Activated CD8-positive, alpha-beta memory T cell treated with anti-CD3 and anti-CD28 coated beads for 1 hour (primary cell): ENCODE measurements at places on chromosomes 16 and 17.

- DNase-seq: no peak
These were observed 522 bp upstream of the VEZF1 start for GRCh38 chr17:57988301-57989250.

- DNase-seq: no peak
These were observed 8.6 kb downstream of the TBC1D26 start for GRCh38 chr17:15740570-15741120.

DNA sequence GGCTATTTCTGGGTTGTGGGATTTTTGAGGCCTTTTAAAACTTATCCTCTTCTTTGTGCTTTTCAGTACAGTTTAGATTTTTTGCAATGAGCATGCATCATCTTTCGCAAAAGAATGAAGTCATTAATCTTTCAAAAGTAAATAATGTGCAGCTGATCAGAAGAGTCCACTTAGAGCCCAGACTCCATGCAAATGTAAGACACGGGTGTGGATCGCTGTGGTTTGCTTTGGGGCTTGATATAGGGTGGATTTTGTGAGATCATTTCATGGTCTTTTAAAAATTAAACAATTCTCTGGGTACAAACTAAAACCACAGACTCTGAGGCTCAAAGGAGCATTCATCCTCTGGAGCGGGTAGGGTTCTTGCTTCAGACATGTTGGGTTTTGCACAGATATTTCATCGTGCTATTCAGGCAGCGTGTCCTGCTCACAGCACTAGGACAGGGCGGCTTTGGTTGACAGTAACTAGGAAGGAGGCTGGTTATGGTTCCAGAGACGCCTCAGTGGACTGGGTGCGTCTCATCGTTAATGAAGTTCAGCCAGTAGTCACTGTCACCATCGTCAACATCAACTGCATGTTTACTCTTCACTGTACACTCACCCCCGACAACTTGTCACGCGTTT lies 129.4 kb upstream of the PLCG2 start:
- no peak for DNase-seq

DNA sequence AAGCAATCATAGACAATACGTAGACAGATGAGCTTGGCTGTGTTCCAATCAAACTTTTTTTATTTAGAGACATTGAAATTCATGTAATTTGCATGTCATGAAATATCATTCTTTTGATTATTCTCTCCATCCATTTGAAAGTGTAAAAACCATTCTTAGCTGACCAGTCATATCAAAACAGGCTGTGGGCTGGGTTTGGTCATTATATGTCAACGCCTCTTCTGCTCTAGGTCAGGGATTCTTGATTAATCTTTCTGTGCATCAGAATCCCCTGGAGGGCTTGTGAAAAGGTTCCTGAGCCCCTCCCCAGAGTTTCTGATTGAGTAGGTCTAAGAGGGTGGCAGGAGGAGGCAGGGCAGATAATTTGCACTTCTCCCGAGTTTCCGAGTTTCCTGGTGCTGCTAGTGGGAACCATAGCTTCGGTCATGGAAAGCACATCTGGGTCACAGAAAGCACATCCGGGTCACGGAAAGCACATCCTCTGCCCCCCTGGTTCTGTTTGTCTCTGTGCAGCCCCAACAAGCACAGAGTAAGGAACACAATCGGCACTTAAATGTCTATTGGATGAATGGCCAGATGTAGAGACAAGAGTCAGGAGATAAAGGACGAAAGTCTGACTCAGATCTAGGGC lies 16.4 kb downstream of the PIMREG start:
- DNase-seq: no peak

DNA sequence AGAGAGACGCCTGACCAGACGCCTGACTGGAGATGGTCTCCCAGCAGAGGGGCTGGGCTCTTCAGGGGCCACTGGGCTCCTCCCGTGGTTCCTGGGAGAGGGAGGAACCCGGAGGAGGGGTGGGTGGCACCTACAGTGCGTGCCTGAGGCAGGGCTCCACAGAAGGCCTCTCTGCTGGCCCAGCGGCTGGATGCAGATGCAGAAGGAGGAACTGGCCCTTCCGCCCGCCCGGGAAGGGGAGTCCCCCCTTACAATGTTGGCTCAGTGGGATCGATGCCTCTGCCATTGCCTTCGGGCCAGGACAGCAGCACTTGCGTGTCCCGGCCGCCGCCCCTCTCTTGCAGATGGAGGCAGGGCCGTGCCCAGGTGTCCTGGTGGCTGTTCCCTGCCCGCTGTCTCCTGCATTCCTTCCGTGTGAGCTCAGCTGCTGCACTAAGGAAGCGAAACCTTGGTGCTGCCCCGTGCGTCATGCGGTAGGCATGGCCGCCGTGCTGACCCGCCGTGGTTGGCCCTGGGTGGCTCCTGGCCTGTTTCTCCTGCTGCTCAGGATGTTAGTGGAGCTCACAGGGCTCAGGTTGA lies 15.1 kb downstream of the BAIAP2 start:
- DNase-seq: no peak

DNA sequence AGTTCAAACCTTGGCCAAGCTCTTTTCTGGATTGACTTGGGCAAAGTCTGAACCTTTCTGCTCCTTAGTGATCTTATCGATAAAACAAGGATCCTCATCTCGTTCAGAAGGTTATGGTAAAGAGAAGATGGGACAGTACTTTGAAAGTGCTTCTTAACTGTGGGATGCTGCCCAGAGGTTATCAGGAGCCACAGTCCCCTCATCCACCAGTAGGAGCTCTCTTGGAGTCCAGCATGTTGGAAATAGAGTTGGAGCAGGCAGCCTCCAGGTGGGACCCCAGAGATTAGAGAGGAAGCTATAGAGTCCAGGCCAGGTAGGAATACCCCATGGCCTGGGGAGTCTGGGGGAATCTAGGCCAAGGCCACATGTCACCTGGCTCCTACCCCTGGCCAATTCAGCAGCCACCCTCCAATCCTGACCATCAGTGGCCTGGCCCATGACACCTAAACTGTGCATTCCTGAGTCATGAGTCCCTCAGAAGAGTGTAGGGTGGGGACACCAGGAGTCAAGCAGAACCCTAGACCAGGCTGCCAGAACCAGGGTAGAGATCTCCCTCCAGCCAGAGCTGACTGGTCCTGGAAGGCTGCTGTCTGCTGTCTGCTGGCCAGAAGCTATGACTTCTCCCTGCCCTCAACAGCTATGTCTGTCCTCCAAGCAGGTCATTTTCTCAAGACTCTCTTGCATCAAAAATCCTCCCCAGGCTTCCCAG lies 144.3 kb downstream of the AIPL1 start:
- DNase-seq: no peak

GRCh38 chr16:17432901-17433576 lies 37.7 kb downstream of the XYLT1 start:
- DNase-seq: no peak

GRCh38 chr17:9346296-9346926 lies 229.2 kb downstream of the STX8 start:
- DNase-seq: no peak

- DNase-seq: no peak
These were observed 243.2 kb upstream of the MON1B start for GRCh38 chr16:76947749-76948148.

GRCh38 chr16:2388139-2388874 lies 40.9 kb upstream of the CCNF start:
- DNase-seq: no peak

- no peak for DNase-seq
These were observed 17.5 kb downstream of the OTOP3 start for GRCh38 chr17:74953134-74953687.

DNA sequence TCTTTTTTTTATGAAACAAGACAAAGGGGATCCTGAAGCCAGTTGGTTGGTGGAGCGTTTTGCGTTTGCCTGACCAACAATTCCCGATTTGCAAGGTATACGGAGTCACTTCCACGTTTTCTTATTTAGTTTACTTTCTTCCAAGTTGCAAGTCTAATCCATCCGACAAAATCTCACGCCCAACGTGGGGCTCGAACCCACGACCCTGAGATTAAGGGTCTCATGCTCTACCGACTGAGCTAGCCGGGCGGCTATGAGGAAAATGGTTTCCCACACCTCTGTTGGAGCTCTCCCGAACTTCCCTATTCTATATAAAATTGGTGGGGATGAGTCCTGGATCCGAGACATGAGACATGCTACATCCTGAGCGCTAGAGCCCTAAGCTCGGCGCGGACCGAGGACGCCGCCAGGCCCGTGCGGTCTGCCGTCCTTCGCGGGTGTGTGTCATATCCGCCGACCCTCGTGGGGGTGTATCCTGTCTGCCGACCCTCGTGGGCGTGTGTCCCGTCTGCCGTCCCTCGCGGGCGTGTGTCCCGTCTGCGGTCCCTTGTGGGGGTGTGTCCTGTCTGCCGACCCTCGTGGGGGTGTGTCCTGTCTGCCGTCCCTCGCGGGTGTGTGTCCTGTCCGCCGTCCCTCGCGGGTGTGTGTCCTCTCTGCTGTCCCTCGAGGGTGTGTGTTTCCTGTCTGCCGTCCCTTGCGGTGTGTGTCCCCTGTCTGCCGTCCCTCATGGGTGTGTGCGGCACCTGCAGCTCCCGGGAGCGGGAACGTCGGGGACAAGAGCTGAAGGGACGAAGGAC lies 22.6 kb downstream of the ZNF213 start:
- DNase-seq: no peak

DNA sequence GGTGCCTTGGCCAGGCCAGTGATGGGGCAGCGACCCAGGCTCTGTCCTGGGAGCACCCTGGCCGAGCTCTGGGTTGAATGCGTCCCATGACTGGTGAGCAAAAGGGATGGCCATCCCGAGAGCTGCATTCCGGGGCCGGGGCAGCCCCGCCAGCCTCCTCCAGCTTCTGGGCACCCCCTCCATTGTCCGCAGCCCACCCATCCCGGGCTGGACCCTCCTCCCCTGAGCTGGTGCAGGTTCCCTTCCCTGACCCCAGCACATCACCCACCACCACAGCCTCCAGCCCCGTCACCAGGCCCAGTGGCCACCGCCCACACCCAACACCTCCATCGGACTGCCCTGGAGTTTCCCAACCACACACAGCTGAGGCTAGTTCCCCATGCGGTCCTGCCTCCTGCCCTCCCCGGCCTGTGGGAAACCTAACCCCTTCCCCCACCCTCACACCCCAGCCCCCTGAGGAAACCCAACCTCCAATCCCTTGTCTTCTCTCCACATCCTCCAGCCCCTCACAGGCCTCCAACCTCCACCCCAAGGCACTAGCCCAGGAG lies 16.2 kb upstream of the PVALEF start:
- DNase-seq: no peak

- no peak for DNase-seq
These were observed 13.7 kb downstream of the GLP2R start for GRCh38 chr17:9839433-9839832.

- no peak for DNase-seq
These were observed 30.2 kb upstream of the EMP2 start for GRCh38 chr16:10610499-10611184.

DNA sequence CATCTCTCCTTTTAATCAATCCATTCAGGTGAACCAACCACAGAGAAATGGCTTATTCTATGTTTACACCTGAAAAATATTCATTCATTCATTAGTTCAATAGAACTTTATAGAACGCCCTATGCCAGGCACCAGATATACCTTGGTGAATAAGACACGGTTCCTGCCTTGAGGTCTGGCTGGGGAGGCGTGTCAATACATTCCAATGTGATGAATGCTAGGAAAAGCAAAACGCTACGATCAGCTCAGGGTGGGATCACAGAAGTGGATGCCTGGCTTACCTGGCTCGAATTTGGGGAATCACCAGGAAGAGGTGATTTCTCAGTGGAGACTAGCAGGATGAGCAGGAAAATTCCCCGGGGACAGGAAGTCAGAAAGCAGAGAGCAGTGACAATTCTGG lies 17.5 kb upstream of the WFIKKN2 start:
- no peak for DNase-seq

- DNase-seq: no peak
These were observed 507 bp downstream of the FHOD1 start for GRCh38 chr16:67246756-67247191.

DNA sequence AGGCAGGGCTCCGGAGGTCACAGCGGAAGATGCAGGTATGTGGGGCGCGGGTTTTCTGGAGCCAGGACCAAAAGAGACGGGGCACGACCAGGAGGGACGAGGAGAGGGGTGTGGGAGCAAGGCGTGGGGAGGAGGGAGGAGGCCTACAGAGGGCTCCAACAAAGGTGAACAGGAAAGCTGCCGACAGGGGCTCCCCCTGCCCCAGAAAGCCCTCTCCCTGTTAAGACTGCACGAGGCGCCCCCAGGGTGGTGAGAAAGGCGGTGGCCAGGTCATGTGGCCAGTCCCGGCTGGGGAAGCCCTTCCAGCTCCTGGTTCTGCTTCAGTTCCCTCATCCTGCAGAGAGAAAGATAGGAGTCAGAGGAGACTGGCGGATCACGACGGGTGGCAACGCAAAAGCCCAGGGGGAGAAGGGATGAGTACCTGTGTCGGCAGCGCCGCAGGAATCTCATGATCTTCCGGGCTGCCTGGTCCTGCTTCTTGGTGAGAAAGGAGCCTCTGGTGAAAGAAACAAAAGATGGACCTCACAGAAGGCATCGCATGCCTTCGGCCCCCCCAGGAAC lies 949 bp upstream of the SPAG7 start:
- DNase-seq: no peak

GRCh38 chr16:11871193-11871592 lies 19.9 kb upstream of the RSL1D1 start:
- no peak for DNase-seq

- no peak for DNase-seq
These were observed 44.0 kb upstream of the PABPN1L start for GRCh38 chr16:88910284-88911135.

GRCh38 chr16:74562117-74562516 lies 44.8 kb downstream of the GLG1 start:
- no peak for DNase-seq

GRCh38 chr16:54812229-54812628 lies 118.4 kb upstream of the IRX5 start:
- no peak for DNase-seq

DNA sequence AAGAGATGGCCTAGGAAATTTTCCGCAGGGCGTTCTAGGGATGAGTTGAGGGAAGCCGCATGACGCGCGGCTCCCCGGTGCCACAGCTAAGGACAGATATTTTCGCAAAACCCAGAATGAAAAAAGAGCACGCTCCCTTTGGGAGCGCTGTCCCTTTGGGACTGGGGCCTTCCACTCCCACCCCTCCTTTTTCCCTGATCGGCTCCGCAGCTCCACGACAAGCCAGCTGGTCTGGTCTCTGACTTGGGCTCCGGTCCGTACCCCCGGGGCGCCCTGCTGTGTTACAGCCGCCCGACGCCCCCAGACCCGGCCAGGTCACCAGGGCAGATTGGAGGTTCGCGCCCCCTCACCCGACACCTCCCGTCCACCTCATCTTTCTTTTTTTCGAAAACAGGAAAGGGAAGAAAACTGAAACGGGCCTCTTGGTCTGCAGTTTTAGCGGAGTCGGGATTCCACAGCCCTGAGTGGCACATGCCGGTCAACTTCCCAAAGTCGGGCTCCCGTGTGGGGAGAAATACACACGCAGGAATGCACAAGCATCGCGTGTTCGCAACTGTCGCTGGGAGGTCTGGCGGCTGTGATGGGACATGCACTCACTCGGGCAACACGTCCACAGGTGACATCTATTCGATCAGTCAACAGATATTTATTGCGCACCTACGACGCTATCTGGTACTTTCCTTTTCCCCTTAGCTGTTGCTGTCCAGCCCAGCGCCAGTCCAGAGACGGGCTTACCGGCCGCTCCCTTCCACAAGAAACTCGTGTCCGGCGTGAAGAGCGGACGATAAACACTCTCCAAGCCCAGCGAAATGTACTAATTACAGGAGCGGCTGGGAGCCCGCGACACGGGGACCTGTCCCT lies 3.9 kb upstream of the SOX9 start:
- no peak for DNase-seq
